ENCODE measurements at places on chromosomes 16 and 17.

DNA sequence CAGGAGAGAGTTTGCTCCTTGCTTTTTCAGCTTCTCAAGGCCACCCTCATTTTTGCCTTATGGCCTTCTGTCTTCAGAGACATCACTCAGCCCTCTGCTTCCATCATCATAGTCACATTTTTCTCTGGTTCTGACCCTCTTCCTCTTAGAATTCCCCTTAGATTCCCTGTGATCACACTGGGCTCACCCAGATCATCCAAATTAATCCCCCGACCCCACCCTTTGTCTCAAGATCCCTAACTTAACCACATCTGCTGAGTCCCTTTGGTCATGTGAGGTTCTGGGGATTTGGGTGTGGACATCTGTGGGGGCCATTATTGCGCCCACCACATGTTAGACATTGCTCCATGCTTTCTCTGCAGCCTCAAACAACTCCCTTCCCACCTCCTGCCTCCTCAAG is 323.4 kb downstream of the CPPED1 start:
- DNase-seq, result no peak

GRCh38 chr16:18796377-18796776 is 5.0 kb downstream of the ARL6IP1 start:
- DNase-seq, result no peak

DNA sequence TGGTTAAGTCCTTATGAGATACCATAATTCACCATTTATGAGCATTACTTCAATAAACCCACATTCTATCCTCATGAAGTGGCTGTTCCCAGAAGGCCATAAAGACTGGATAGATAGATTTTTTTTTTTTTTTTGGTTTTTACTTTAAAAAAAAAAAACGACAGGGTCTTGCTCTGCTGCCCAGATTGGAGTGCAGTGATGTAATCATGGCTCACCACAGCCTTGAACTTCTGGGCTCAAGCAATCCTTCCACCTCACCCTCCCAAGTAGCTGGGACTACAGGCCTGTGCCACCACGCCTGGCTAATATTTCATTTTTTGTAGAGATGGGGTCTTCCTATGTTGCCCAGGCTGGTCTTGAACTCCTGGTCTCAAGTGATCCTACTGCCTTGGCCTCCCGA is 102.3 kb downstream of the XYLT1 start:
- no peak for DNase-seq

- DNase-seq, result no peak
Measured at GRCh38 chr17:66309793-66310192, 7.4 kb downstream of the PRKCA start.

GRCh38 chr16:29694384-29695195 is 15.6 kb downstream of the QPRT start:
- DNase-seq, result no peak

GRCh38 chr17:75755990-75756389 is 9.0 kb downstream of the GALK1 start:
- DNase-seq, result no peak

- no peak for DNase-seq
Measured at GRCh38 chr17:41651625-41652460, 27.5 kb upstream of the KRT17 start.

GRCh38 chr17:42387661-42388380 is 421 bp downstream of the STAT3 start:
- peak; percentile 38 for DNase-seq

DNA sequence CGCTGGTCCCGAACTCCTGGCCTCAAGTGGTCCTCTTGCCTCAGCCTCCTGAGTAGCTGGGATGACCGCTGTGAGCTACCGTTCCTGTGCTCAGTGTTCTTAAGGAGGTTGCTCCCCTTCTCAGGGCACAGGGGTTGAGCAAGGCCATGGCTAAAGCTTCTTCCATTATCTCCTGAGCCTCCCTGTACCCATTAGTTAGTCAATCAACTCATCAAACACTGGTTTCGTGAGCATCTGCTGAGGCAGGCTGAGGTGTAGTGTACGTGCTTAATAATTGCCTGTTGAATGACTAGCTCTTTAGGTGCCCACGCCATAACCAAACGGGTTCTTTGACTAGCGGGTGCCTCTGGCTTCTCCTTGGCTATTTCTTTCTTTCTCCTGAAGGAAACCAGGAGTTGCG is 11.7 kb downstream of the SGCA start:
- no peak for DNase-seq

GRCh38 chr17:55580596-55581133 is 69.4 kb upstream of the SMIM36 start:
- no peak for DNase-seq

DNA sequence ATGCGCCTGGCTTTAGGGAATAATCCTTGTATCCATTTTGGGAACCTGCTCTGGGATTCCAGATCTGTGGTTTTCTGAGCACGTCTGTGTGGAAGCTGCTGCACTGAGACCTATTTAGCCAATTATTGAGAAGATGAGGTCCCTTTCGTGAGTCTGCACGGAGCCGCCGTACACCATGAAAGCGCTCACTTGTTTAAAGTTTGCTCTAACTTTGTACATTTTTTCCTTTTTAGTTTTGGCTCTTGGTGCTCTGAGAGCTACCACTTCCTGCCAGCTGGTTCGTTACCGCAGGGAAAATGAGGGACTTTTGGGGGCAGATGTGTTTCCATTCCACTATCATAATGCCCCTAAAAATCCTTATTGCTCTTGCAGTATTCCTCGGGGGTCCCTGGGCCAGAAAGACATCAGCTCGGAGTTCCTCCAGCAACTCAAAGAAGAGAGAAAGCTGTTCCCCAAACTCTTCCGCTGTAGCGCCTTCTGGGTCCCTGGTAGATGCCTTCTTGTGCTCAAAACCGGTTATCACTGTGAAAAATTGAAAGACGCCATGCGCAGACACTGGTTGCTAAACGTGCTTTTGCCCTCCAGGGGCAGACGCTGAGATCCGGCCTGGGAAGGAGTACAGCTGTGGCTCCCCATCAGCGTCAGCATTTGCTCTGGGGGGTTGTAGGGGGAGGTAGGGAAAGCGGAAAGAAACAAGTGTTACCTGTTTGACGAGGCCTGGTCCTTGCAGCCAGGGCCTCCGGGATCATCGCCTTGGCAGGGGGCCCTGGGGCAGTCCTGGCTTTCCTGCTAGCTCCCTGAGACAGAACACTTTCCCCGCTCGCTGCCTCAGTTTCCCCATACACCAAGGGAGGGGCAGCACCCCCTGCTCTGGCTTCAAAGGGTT is 238.1 kb downstream of the MRTFB start:
- no peak for DNase-seq

DNA sequence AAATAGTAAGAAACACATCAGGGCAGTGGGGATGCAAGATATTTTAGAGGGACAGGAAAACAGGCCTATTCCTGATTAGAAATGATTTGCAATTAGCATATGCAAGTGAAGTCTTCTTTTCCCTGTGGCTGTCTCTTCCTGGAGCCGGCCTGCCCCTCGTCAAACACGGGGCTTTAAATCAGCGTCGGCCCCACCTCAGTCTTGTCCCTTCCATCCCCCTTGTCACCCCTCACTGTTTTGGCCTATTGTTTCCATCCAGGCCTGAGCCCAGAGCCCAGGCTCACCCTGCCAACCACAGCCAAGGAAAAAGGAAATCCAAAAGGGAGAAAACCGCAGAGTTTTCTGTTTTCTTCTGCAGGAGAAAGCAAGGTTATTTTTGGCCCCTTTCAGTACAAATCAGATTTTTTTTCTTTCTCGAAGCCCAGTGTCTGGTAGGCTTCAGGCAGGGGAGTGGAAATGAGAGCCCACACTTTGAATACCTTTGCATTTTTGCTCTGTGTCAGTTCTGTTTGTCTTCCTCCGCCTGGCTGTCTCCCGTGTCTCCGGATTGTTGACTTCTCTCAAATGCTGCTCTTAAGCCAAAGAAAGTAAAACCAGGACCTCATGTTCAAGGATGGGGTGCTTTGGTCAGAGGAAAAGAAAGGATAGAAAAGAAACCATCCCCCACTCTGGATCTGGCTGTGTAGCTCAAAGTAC is 399.9 kb upstream of the CDH11 start:
- DNase-seq, result no peak

GRCh38 chr16:10408824-10409381 is 23.0 kb downstream of the ATF7IP2 start:
- DNase-seq, result no peak

DNA sequence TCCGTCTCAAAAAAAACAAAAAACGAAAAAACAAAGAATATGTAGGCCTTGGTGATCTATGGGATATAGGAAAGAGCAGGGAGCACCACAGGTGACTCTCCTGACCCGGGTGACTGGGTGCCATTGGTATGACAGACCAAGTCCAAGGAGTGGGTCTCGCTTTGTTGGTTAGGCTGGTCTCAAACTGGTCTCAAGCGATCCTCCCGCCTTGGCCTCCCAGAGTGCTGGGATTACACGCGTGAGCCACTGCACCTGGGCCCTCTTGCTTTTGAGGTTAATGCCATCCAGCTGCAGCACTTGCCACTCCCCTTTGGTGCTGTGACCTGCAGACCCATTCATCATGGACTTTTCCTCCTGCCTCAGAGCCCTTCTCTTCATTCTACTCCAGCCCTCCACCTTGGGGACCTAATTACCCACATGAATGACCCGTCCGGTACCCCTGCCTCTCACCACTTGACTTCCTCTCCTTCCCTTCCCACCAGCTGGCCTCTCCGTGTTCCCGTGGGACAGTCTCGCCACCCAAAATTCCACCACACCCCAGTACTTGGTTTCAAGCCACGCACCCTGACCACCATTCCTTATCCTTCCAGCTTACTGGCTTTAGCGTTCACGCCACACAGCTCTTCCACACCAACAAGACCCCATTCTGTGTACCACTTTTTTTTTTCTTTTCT is 3.2 kb upstream of the UBE2G1 start:
- DNase-seq, result no peak

- DNase-seq, result no peak
Measured at GRCh38 chr16:63921737-63922295, 1200.0 kb downstream of the CDH11 start.

DNA sequence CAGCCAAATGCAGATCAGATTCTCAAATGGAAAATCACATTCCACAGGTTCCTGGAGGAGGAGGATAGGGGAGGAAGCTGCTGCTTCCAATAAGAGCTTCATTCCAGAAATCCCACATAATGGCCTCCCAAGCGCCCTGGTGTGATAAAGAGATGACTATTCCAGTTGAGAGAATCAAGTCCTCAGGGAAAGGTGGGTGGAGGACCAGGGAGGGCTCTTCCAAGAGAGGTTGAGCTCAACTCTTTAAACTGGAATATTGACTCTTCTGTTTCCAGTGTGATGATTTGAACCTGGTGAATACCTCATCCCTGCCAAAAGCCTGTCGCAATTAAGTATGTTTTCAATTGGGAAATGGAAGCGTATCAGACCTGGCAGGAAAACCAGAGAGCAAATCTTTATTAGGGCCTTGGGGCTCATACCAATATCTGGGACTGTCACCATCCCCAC is 81.4 kb upstream of the DYNLRB2 start:
- DNase-seq, result peak; percentile 15

Data from left ventricle myocardium inferior (tissue), 1 donor.